NCI-H2029 treated with DMSO at 0.1 percent for 48 hours (cell line): ENCODE measurements at places on chromosomes 11 and 22.

DNA sequence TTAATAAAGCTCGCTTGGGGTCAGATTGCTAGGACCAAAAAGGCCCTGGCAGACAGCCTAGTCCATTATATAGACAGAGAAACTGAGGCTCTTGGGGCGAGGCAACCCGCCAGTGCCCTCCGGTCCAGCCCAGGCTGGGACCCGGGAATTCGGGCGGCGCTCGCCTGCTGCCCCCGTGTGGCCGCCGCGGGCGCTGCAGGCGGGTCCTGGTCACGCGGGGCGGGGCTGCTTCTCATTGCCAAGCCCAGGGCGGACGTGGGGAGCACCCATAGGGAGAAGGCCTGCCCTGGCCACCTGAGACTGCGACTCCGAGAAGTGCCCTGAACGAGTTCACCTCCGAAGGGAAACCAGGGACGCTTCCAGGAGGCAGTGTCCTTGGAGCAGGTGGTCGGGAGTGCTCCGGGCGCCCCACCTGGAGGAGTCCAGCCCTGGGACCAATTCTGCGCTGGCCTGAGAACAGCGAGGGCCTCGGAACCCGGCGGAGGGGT lies 36.0 kb upstream of the CSNK1E start:
- DNase-seq, result no peak

GRCh38 chr22:46171940-46172339 lies 21.6 kb downstream of the PPARA start:
- DNase-seq, result peak; percentile 77

GRCh38 chr11:78446210-78446609 lies 28.6 kb upstream of the GAB2 start:
- no peak for DNase-seq

GRCh38 chr11:109015283-109015682 lies 350.4 kb downstream of the DDX10 start:
- no peak for DNase-seq

DNA sequence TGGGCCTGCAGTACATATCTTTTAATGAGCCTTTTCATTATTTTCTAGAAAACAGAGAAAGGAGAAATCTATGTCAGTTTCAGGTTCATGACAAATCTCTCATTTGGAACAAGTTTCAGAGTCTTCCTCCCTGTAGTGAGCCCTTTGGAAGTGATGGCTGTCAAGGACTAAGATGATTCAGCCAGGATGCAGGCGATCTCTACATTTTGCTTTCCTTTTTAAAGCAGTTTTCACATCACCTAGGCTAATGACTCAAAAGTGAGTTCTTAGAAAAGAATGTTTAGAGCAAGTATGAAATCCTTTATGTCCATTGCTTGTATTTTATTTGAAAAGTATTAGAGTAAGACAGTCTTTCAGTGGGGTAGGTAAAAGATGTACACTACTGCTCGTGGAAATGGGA lies 130.1 kb downstream of the TRPC6 start:
- no peak for DNase-seq

- DNase-seq, result no peak
These were observed 23.8 kb upstream of the TTC28 start for GRCh38 chr22:28703436-28703835.

- DNase-seq, result no peak
These were observed 1679.3 kb downstream of the LRRC4C start for GRCh38 chr11:39780131-39780530.

DNA sequence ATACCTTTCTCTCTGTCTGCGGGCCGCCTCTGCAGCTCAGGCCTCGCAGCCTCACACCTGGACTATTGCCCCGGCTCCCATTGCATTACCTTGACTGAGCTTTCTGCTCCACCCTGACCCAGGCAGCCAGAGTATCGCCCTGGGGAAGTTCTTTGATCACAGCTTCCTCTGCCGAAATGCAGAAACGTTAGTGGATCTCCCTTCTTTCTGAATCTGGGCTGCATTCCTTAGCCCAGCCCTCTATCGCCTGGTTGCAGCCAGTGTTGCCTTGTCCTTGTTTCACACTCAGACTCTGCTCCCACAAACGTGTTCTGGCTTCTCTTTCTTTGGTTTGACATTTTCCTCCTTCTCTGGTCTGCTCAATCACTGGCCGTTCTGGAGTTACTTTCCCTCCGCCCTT lies 195.7 kb downstream of the ADAMTS15 start:
- DNase-seq, result no peak

- peak; percentile 69 for DNase-seq
These were observed 29.2 kb downstream of the GRAMD4 start for GRCh38 chr22:46649141-46650077.

DNA sequence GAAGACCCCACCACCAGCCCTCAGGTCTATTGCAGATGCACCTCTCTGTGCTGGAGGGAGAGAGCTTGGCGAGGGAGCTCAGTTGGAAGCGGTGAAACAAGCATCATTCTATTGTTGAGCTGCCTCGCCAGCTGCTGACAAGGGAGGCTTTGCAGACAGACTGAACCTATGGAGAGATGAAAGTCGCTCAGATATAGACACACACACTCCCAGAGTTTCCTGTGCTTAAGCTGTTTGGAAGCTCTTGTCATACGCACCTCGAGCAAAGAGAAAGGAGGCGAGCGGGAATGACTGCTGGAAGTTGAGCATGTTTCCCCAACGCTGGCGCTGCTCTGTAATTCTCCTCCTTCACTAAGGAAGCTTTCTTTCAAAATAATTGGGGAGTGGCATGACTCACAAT lies 126.1 kb downstream of the TRIM29 start:
- no peak for DNase-seq

DNA sequence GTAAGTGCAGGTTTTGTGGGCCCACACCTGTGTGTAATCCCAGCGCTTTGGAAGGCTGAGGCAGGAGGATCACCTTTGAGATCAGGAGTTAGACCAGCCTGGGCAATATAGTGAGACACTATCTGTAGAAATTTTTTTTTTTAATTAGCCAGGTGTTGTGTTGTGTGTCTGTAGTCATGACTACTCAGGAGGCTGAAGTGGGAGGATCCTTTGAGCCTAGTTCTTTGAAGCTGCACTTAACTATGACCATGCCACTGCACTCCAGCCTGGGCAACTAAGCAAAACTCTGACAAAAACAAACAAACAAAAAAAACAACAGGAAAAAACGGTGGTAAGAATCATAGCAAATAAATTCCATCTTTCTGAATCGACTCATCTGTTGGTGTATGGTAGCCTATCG lies 268.6 kb upstream of the PDGFD start:
- no peak for DNase-seq

DNA sequence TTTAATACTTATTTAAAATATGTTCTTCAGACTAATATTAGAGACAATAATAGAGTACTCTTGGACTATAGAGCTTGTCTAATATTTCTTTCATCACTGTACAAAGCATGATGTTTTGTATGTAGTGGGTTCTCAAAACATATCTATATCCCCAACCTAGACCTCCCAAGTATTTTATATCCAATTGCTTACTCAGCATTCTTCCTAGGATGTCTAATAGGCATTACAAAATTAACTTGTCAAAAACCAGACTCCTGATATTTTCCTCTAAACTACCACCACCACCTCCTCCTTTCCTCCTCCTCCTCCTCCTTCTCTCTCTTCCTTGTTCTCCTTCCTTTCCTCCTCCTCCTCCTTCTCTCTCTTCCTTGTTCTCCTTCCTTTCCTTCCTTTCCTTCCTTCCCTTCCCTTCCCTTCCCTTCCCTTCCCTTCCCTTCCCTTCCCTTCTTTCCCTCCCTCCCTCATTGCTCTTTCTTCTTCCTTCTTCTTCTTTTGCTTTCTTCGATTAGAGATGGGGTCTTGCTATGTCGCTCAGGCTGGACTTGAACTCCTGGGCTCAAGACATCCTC lies 21.3 kb downstream of the BCO2 start:
- no peak for DNase-seq

DNA sequence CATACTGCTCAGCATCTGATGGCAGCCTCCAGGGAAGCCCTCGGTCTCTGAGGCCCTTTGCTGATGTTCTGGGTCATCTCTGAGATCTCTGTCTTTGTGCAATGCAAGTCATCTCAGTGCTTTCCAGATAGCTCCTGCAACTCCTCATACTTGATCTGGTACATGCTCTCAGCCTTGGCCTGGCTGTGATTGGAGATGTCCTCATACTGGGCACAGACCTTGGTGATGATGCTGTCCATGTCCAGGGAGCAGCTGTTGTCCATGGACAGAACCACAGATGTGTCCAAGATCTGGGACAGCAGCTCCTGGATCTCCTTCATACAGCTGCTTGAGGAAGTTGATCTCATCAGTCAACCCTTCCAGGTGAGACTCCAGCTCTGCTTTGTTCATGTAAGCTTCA lies 69.1 kb downstream of the SIK2 start:
- DNase-seq, result no peak

DNA sequence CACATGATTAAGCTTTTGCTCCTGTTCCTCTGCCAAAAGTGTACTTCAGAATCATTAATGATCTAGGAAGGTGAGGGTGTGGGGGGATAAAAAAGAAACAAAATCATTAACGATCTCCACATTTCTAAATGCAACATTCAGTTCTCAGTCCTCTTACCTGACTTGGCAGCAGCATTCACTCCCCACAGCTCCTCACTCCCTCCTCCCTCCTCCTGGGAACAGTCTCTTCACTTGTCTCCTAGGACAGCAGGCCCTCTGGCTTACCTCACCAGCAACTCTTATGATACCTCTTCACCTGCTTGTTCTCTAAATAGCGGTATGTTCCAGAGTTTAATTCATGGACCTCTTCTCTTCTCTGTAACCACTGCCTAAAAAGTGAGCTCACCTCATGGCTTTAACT lies 56.5 kb upstream of the APOA1 start:
- DNase-seq, result peak; percentile 52

DNA sequence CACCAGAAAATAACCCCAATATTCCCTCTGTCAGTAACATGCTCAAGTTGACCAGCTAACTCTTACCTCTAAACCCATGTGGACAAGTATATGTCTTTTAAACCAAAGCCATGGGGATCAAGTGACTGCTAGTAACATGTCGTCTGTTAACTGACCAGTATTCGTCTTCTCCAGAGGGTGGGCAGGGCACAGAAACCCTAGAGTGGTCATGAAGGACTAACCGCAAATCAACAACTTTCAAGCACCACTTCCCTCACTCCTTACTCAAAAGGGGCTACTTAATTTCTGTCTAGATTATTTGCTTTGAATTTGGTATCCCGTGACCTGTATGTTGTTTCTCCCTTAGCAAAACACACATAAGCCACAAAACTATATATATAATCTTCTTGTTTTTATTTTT lies 293.2 kb downstream of the SWAP70 start:
- no peak for DNase-seq

DNA sequence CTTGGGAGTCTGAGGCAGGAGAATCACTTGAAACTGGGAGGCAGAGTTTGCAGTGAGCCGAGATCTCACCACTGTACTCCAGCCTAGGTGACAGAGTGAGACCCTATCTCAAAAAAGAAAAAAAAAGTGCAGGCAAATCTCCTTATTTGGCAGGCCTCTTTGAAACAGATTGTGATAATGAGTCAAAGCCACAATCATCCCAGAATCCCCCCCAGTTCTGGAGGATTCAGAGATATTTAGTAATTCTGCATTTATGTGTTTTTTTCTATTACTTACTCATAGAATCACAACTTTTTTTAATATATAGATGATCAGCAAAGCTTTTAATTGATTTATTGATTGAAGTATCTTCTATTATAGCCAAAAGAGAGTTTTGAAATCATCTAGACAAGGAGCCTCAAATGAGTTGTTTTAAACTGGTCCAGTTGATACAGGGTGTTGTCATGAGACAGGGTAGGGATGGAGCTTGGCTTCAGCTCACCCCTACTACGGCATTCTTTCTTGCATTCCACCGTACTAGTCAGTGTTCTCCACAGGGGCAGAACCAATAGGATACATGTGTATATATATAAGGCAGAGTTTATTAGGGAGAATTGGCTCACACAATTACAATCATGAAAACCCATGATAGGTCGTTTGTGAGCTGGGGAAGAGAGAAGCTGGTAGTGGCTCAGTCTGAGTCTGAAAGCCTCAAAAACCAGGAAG lies 39.3 kb upstream of the SORL1 start:
- DNase-seq, result no peak

DNA sequence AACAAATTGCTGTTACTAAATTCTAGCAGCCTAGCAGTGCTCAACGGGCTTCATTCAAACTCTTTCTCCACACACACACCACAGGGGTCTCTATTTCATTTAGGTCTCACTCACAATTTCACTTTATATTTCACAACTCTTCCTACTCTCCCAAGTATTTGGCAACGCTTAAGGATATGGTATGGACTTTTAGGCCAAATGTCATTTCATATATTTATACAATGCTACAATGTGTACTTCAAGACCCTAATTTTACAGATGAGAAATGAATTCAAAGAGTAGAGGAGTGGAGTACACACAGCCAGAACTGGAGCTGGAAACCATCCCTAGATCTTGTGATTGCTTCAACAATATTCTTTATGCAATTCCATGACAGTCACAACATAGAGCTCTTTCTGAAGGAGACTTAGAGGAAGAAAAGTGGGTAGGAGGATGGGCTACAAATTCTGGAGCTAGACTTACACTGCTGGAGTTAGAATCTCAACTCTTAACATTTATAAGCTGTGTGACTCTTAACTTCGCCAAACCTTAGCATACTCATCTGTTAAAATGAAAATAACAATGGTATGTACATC lies 2.5 kb upstream of the MS4A13 start:
- DNase-seq, result no peak
